ENCODE measurements at places on chromosomes 1 and 21.

GRCh38 chr1:157030728-157031127, 14.8 kb downstream of the ARHGEF11 start:
- DNase-seq, result no peak

DNA sequence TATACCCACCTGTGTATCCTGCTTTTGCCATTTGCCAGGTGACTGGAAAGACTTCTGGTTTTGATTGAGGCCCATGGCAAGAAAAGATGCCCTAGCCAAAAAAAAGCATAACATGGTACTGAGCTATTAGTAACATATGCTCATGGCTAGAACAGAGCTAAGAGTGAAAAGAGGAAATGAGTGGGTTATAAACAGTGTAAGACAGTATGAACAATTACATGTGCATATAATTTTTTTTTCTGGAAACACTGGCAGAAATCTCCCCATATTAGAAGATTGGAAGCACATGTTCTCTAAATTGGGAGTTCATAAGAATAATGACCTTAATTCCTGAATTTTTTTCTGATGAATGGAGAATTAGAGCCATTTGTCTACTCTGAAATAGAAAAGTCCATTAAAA, 41.2 kb upstream of the PDC start:
- DNase-seq, result no peak

GRCh38 chr1:242139442-242139841, 140.5 kb upstream of the MAP1LC3C start:
- DNase-seq, result no peak

GRCh38 chr1:92858564-92859399, 26.9 kb downstream of the RPL5 start:
- peak; percentile 93 for DNase-seq

- no peak for DNase-seq
Measured at GRCh38 chr1:65027666-65028358, 61.5 kb upstream of the JAK1 start.

DNA sequence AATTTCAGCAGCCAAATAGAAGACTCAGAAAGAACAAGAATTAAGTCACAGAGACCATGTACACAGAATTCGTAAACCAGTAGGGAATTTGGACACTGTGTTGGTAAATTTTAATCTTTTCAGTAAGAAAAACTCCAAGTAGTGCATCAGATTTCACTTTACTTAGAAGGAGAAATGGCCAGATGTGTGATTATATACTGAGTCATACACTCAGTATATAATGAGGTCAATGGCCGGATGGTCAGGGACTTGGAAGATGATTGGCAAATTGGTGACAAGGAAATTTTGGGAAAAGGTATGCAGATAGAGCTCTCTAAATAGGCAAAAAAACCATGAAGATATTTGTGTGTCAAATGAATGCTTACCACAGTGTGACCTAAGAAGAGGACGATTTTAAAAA, 399.8 kb upstream of the LRRC7 start:
- no peak for DNase-seq

- no peak for DNase-seq
Measured at GRCh38 chr21:36847189-36847588, 119.3 kb downstream of the HLCS start.

GRCh38 chr1:27106561-27107323, 48.2 kb downstream of the SLC9A1 start:
- DNase-seq, result no peak

DNA sequence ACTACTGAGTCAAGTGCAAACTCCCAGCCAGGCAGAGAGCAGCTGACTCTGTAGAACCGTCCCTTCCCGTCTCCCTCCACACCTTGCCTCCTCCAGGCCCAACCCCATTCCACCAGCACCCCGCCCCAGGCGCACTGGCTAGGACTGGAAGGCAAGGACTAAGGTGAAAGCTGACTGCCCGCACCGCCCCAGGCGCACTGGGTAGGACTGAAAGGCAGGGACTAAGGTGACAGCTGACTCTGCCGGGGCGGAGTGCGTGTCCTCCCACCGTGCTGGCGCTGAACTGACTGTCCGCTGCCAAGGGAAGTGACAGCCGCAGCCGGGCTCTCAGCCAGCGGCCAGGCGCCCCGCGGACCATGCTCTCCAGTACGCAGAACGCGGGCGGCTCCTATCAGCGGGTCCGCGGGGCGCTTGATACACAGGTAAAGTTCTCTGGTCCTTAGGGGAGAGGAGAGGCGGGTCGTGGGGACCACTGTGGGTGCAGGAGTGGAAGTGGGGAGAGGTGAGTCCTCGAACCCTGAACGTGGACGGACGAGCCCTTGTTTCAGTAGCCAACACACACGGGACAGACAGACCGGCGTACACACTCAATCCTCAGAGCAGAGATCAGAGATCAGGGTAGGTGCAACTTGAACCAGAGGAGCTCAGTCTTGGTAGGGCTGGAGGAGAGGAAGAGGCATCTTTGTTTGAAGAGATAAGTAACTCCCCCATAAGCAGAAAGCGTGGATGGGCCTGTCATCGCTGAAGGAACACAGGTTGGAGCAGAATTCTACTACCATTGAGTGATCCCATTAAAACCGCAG, 58.0 kb downstream of the RBM11 start:
- peak; percentile 50 for DNase-seq

DNA sequence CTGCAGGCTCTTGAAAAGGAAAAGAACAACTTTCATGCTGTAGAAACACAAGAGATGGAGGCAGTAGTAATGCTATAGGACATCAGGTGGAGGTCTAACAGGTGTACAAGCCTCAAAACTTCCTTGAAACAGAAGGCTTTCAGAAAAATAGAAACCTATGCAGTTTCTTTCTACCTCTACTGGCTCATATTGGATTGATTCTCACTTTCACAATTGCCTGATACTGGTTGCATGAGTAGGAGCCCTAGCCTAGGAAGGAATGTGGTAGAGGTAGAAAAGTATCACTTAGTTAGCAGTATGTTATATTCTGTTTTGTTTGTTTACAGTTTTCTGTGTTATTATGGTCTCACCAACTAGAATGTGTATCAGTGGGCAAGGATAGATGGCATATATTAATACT, 175.4 kb upstream of the GORAB start:
- DNase-seq, result no peak

GRCh38 chr1:60727552-60727951, 354.8 kb upstream of the NFIA start:
- no peak for DNase-seq

GRCh38 chr1:20405893-20406604, 80.0 kb downstream of the CAMK2N1 start:
- DNase-seq, result no peak

GRCh38 chr21:45136927-45137611, 62.7 kb downstream of the ADARB1 start:
- DNase-seq, result peak; percentile 92

- no peak for DNase-seq
Measured at GRCh38 chr1:4062992-4063391, 162.9 kb upstream of the C1orf174 start.

GRCh38 chr1:1021920-1022259, 2.0 kb downstream of the AGRN start:
- no peak for DNase-seq

- DNase-seq, result no peak
Measured at GRCh38 chr1:5108740-5109139, 454.3 kb downstream of the AJAP1 start.

GRCh38 chr21:46145159-46145839, 10.1 kb downstream of the FTCD start:
- DNase-seq, result no peak

DNA sequence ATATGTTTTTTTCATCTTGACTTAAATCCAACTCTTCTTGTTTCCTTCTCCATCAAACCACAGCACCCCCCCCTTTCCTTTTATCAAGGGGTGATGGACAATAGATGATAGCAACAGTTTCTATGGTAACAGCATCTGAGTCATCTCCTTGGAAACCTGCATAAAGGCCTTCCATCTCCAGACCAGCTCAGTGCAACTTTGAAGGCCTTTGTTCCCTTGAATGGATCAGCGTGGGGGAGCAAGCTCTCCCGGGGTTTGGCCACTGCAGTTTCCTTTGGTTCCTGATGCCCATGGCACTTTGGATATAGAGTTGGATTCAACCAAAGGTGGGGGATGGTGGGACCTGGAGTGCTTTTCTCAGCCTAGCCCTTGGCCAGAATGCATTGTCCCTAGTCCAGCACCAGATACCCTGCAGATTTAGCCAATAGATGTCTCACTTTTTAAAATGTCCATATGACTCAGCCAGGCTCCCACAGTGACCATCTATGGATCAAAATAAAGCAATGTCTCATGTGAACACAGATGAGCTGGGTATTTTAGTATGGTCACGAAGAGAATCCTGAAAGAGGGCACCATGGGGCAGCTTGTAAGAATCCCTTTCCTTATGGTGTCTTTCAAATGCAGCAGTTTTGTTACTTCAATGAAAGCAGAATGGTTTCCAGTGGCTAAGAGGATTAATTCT, 127.7 kb downstream of the SPATA46 start:
- DNase-seq, result peak; percentile 40

DNA sequence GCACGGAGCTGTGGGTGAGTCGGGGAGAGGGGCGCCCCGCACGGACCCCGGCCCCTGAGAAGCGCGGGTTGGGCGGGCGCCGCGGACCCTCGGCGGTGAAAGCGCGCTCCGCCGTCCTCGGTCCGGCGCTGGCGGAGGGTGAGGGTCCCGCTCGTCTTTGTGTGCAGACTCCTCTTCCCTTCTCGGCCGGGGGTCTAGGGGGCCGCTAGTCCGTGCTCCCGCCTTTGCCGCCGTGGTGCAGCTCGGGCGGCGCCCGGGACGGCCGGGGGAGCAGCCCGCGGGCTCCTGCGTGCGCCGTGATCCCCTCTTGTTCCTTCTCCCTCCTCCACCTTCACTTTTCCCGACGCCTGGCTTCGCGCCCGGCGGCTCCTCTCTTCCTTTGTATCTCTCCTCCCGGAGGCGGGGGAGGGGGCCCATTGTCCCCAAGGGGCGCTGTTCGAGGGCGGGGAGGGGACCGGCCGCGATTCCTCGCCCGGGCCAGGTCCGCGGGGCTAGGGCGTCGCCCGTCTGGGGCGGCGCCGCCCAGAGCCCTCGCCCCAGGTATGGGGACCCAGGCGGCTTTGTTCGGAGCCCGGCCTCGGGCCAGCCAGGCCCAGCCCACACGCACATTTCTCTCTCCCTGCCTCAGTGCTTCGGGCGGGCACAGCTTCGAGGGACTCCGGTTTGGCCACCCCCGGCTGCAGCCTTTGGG, 519 bp downstream of the FNBP1L start:
- DNase-seq, result peak; percentile 35

DNA sequence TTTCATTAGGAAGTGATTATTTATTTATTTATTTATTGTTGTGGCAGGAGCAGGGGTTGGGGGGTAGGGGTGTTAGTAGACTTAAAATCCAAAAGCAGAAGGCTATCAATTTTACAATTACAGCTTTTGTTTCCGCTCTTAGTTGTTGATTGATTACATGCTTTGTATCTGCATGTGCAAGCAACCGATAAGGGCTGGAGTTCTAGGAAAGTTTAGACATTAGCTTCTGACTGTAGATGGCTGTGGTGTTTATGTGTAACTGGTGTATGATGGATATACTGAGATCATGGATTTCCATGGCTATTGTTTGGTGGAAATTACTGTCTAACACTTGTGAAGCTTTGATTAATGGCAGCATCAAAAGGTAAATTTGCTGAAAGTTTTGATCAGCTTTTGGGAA, 2.8 kb downstream of the ST6GALNAC5 start:
- no peak for DNase-seq

DNA sequence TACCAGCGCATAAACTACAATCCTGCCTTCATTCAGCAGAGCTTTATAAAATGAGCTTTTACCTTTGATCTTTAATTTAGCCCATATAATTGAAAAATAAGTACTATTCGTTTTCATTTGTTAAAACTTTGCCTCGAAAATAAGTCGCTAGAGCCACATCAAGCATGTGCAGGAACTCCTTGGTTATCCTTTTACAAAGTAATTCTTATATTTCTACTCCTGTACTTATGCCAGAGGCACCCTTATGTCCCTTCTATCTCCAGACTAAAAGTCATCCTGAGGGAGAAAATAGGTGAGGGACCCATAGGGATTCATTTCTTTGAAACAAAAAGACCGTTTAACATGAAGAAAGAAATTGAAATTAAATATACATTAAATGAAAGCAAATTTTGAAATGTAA, 278.2 kb upstream of the C1orf105 start:
- no peak for DNase-seq

GRCh38 chr21:42527489-42528158, 14.0 kb downstream of the SLC37A1 start:
- DNase-seq, result no peak

DNA sequence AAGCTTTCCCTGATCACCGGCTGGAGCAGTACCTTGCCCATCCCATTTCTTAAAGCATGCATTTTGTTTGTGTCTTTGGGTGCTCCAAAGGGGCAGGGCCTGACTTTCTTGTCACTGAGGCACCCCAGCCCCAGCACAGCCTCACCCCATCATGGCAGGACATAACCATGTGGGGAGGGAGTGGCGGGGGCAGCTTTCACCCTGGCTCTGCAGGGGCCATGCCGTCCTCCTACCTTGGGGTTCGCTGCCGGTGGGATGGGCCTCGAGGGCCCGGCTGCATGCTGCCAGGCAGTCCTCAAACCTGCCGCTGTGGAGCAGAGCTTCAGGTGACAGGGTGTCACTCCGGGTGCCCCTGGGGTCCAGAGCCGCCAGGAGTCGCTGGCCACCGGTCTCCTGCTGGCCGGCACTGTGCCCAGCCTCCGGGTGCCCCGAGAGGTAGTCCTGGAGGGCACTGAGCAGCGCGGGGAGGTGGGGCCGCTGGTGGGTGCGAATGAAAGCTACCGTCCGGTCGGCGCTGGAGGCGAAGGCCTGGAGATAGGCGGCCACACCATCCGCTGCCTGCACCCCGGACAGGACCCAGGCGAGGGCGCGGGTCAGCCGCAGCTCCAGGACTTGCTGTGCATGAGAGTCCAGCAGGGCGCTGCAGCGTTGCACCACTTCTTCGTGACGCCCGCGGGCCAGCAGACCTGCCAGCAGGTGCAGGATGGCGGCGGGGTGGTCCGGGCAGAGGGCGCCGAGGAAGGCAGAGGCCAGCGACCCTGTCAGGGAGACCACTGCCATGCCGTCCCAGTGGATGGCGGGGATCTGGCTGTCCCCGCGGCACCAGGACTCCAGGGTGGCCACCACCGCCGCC, 1.5 kb downstream of the TTC34 start:
- DNase-seq, result no peak

DNA sequence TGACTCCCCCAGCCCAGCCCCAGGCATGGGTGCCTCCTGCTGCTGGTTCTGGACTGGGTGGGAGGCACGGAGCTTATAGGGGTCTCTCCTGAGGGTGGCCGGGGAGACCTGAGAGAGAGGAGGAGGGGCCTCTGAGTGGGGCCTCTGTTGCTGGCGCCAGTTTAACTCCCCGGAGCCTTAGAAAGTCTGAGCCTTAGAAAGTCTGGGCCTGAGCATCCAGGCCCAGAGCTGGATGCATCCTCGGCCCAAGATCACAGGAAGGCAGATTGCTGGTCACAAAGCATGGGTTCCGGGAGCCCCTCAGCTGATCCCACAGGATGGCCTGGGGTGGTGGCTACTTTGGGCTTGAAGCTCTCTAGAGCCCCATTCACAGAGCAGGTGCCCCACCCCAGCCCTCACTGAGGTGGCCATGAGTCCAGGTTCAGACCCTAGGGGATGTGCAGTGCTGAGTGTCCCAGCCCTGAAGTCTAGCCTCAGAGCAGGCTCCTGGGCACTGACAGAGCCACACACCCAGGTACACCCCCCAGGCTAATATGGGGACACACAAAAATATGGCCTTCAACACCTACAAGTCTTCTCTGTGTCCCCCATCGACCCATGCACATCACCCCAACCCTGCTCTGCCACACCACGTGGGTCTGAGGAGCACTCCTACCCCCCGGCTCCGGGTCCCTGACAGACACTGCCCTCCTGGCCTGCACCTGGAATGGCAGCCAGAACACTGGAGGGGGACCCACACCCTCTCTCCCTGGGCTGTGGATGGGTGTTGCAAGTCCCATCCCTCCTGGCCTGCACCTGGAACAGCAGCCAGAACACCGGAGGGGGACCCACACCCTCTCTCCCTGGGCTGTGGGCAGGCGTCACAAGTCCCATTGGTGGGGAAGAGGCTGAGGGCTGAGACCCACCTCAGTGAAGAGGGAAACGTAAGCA, 9.7 kb downstream of the PLA2G2F start:
- no peak for DNase-seq

Data from G401 (cell line).